Activated CD4-positive, alpha-beta T cell treated with anti-CD3 and anti-CD28 coated beads for 24 hours (primary cell): ENCODE measurements at places on chromosomes 7 and 10.

DNA sequence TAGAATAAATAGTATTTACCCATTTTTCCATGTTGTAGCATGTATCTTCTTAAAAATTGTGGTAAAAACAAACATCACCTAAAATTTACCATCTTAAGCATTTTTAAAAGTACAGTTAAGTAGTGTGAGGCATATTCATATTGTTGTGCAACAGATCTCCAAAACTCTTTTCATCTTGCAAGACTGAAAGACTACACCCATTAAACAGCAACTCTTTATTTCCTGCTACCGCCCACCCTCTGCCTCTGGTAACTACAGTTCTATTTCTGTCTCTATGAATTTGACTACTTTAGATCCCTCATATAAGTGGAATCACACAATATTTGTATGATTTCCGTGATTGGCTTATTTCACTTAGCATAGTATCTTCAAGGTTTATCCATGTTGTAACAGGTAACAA, 40.0 kb upstream of the AGBL3 start:
- DNase-seq: no peak

DNA sequence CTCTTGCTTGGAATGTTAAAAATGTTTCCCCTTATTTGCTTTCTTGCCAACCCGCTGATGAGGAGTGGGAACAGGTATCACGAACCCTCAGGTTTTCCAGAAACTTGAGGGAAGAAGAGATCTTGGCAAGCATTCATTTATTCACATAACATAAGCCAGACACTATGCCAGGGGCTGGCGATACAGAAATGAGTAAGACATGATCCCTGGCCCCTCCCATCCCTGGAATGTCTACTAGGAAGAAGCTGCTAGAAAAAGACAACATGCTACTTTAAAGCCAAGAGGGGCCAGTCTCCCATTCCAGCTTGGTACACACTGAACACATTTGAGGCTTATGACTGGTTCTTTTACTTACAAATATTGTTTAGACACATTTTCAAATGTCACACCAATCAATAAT, 26.4 kb downstream of the SLC35B4 start:
- DNase-seq: no peak

- no peak for DNase-seq
Measured at GRCh38 chr7:94393246-94394108, 1.2 kb upstream of the COL1A2 start.

DNA sequence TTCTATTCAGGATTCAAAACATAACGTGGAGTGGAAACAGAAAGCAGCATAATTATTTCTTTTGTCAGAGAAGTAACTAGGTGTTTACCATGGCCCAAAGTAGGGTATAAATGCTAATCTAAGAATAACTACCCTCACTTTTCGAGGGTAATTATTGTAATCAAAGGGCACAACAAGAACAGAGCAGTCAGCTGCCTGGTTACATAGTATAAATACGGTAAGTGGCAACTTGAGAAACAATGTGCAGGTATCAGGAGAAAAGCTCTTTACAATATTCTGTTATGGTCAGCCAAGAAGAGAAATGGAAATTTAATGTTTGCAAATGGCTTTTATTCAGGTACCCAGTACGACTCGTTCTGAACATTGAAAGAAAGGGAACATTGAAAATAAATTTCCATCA, 242.0 kb upstream of the NPY start:
- DNase-seq: no peak

- no peak for DNase-seq
Measured at GRCh38 chr7:93858857-93859256, 31.7 kb downstream of the TFPI2 start.

- DNase-seq: no peak
Measured at GRCh38 chr10:70567603-70568002, 34.9 kb downstream of the PRF1 start.

GRCh38 chr7:22487978-22488642, 11.9 kb downstream of the STEAP1B start:
- DNase-seq: no peak

DNA sequence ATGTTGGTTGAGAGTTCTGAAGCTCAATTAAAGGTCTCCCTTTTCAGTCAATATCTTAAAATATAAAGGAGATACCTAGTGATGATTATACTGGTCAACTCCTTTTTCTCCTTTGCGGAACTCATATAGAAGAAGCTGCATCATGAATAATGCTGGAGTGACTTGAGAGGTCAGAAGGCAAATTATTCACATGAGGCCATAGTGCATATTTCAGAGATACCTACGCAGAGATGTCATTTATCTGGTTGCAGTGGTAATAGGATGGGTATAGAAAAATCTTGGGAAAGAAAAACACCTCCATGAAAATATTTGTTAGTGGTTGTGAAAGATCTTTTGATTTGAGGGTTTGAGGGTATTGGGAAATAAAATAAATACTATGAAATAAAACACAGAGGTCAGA, 47.7 kb downstream of the NXPH1 start:
- no peak for DNase-seq
